Cardiac muscle cell (in vitro differentiated cells and primary cell): ENCODE measurements at places on chromosomes 2 and 18.

DNA sequence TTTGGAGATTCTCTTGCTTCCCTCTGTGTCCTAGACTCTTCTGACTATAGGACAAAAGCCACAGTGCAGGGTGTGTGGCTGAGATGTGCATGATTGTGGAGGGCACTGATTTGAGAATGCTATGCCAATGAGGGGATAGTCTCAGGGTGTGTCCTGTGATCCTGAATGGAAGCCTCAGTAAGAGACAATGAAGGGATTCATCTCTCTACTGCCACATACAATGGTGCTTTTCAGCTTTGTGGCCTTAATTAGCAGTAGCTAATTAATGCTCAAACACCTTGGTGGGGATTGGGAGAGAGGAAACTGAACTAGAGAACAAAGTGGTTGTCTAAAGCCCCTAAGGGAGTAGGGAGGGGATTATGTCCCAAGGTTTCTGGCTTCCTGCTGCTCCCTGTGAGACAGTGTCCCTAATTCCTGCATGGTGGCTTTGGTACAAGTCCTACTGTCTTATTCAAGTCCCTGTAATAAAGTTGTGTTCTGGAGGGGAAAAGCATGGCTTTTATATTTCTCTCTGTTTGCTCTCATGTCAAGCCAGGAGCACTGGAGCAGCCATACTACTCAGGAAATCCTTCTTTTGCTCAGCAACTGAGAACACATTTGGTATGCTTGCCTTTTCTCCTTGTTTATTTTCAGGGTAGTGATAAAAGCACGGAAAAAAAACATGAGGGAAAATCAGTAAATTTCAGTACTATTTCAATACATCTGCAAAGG is 415.2 kb upstream of the TCF4 start:
- no peak for DNase-seq

DNA sequence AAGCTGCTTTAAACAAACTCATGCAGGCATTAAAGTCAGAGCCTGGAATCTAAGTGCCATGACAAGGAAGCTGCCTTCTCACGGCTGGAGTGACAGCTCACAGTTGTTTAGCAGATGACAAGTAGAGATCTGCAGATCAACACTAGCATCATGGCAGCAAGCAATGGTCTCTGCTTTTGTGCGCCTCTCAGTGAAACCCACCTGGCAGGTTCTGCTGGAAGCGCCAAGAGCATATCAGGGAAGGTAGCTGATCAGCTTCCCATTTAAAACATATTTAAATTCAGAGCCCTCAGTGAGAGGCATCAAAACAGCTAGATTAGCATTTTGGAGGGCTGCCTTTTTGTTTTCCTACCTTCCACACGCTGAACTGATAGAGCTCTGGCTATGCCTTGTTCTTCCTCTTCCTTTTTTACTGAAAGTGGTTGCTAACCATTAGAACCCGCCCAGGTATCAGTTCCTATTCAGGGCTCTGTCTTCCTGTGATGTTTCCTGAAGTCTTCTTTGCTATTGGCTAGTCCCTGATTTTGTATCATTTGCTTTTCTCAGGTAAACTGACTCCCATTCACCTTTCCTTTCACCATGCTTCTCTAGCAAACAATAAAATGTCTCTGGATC is 70.8 kb downstream of the TMEM200C start:
- no peak for DNase-seq

- DNase-seq, result no peak
Observed at GRCh38 chr2:191122638-191123294, 28.0 kb downstream of the STAT4 start.

GRCh38 chr2:112733456-112733855 is 12.6 kb downstream of the NT5DC4 start:
- no peak for DNase-seq

DNA sequence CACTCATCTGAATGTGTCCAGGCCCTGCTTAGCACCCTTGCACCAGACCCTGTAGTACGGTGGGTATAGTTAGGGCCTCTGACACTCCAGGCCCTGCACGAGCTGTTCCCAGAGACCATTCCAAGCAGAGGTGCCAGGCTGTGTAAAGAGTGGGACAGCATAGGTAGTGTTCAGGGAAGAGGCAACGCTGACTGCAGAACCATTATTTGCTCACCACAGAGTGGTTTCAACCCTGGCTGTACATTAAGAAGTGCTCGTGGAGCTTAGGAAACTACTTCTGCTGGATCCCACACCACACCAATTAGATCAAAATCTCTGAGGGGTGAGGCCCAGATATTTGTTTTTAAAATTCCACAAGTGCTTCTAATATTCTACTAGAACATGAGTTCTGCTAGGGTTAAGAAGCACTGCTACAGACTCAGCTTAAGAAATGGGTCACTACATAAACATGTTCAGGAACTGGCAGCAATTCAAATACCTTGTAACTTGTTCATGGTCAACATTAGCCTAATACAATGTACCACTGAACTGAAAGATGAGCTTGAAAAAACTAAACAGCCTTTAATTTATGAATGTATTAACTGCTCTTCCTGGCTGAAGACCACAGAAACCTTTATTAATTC is 183.0 kb downstream of the MYO5B start:
- DNase-seq, result no peak

- DNase-seq, result no peak
Observed at GRCh38 chr2:134927195-134927594, 8.6 kb downstream of the CCNT2 start.

GRCh38 chr18:71760541-71760940 is 783.6 kb downstream of the CBLN2 start:
- DNase-seq, result no peak

DNA sequence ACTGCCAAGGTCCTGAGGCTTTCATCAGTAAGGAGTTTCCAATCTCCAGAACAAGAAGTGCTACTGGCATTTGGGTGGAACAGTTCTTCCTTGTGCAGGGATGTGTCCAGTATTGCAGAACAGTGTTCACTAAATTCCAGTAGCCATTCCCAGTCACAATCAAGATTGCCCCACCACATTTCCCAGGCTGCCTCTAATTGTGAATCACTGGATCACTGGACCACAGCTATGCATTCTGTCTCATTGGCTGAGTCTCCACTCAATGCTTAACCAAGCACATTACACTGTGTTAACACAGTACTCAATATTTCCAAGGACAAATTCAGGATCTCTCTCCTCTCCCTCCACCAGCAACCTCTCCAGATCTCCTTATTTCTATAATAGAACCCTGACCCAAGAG is 160.2 kb upstream of the CCDC150 start:
- DNase-seq, result no peak

GRCh38 chr2:8160959-8161358 is 520.9 kb upstream of the ID2 start:
- no peak for DNase-seq

GRCh38 chr2:112075490-112076260 is 20.6 kb downstream of the TMEM87B start:
- DNase-seq, result no peak

GRCh38 chr2:138079976-138080375 is 115.7 kb downstream of the HNMT start:
- no peak for DNase-seq

DNA sequence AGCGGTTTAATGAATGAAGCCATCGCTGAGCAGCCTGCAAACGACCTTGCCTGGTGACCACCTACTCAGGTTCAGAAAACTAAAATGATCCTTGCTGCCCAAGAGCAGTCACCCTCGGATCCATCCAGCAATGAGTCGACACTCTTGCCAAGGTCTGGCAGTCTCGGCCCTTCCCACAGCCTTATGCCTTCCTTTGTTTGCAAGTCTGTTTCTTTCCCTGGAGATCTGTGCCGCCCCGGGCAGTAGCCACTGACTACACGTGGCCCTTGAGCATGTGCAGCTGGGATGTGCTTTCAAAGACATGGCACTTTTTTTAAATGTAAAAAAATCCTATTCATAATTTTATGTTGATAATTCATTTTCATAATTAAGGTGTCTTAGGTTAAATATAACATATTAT is 37.2 kb upstream of the SLC35G4 start:
- DNase-seq, result no peak

DNA sequence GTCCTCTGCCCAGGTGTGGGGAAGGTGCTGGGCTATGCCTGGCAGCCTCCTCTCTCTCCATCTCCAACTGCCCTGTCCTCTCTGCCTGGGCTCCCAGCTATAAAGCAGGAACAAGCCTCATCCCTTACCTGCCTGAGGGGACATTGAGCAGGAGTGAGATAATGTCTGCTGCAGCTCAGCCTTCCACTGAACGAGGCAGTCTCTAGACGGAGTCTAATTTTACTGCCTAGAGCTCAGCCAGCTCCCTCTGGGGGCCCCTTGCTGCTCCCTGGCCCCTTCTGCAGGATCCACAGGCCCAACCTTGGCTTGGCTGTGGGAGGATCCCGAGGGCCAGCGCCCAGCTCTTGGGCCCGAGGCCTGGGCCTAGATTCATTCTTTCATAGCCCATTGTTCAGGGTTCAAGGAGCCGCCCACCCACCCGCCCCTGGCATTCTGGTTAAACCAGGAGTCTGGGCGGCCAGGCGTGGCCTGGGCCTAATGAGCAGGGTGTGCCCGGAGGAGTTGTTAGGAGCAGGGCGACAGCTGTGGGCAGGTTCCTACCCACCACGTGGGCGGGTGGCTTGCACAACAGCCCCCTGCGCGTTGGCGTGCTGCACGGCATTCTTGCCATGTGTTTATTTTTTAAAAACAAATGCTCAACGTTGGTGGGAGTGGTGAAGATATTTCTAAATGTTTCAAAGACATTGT is 44.6 kb downstream of the FOSL2 start:
- no peak for DNase-seq

- peak; percentile 93 for DNase-seq
Observed at GRCh38 chr2:201406077-201406662, 45.1 kb downstream of the TRAK2 start.

GRCh38 chr18:77567205-77567604 is 317.6 kb downstream of the GALR1 start:
- no peak for DNase-seq

- DNase-seq, result no peak
Observed at GRCh38 chr2:76447294-76447693, 736.6 kb upstream of the GCFC2 start.

DNA sequence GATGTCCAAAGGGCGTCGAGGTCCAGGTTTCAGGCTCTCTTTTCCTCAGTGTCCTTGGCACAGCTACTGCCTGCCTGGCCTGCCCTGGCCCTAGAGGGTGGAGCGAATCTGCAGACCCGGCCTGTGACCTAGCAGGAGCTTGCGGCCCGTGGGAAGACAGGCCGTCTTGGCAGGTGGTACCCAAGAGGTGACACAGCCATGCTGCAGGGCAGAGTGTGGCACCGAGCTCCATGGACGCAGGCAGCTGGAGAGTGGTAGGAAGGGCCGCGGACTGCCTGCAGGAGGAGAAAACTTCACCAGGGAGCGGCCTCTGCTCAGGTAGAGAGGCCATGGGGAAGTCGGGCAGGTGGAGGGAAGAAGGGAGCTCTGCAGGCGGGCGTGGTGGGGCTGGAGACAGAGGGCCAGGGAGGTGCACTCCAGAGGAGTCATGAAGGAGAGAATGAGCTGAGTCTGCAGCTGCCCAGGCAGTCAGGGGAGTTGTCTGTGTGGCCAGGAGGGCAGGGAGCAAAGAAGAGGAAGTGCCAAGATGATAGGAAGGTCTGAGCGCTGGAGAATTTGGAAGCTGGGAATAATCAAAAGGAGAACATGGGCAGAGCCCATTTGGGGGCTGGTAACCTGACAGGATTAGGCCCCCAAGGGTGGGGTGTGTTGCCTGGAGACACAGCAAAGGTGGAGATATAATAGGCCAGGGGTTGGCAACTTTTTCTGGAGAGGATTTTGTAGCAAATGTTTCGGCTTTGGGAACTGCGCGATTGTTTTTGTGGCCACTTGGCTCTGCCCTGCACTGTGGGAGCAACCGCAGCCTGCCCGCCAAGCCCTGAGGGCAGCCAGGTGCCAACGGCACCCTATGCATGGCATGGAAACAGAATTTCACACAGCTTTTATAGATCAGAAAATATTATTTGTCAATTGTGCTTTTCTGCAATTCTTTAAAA is 154.4 kb upstream of the PXDN start:
- no peak for DNase-seq

- DNase-seq, result no peak
Observed at GRCh38 chr2:73906847-73907505, 14.2 kb downstream of the ACTG2 start.

- DNase-seq, result no peak
Observed at GRCh38 chr2:68365087-68365486, at the start of gene PLEK. TSS of gene PLEK (plus strand) at chr2:68365282. CDS start at chr2:68365352, 70 bp downstream.

GRCh38 chr2:171652416-171652785 is 34.9 kb upstream of the DYNC1I2 start:
- no peak for DNase-seq

DNA sequence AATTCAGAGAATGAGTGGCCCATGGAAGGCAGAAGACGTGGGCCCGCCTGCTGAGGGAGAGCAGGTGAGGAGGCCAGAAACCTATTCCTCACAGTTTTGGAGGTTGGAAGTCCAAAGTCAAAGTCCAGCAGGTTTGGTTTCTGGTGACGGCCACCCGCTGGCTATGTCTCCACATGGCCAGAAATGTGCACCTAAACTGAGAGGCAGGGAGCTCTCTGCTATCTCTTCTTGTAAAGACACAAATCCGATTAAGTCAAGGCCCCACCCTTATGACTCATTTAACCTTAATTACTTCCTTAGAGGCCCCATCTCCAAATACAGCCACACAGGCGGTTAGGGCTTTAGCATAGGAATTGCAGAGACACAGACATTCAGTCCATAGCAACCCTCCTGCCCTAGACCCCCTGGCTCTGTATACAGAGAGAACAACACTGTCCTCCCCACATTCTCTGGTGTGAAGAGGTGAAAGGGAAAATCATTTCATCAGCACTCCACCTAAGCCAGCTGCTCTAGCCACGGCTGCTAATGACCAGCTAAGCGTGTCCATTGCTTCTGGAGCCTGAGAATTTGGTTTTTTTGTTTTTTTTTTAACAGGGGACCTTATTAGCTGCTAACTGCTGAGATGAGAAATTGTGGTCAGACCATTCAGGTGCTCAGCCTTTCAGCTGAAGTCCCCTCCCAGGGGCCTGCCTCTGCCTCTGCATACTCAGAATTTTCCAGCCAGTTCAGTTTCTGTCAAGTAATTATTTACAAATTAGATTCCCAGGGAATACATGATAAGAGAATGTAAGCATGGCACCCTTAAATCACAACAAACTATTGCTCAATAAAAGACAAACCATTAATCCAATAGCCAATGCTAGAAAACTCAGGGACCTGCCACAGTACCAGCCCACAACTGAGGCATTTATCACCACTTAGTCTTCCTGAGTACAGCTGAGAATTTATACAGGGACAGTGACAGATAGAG is 368.7 kb upstream of the ID2 start:
- DNase-seq, result no peak

- DNase-seq, result no peak
Observed at GRCh38 chr2:207338220-207338607, 172.5 kb upstream of the KLF7 start.

DNA sequence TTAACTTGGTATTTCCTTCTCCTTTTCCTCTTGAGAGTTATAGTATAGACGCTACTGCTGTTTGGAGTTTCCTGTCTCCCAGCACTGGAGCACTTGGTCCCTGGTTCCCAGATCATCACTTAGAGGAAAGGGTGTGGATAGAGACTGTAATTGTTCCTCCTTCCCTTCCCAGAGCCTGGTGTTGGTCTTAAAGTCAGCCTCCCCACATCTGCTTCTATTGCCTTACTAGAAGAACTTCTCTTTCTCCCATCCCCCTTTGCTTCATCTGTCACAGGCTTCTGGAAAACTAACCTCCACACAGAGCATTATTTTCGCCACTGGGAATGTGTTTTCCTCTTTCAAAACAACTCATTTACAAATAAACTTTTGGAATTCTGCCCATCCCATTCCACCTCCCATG is 131.0 kb downstream of the CCDC85A start:
- no peak for DNase-seq

- DNase-seq, result no peak
Observed at GRCh38 chr2:112980537-112980936, 2.7 kb downstream of the IL36G start.

- DNase-seq, result peak; percentile 52
Observed at GRCh38 chr18:3482258-3482657, 32.3 kb downstream of the TGIF1 start.

GRCh38 chr2:226247289-226248275 is 552.0 kb downstream of the IRS1 start:
- no peak for DNase-seq
